Germinal center (tissue), 1 donor: ENCODE measurements at places on chromosomes 13 and 19.
A peak's percentile ranks its signal among the peaks of the same experiment; 100 is the strongest.

DNA sequence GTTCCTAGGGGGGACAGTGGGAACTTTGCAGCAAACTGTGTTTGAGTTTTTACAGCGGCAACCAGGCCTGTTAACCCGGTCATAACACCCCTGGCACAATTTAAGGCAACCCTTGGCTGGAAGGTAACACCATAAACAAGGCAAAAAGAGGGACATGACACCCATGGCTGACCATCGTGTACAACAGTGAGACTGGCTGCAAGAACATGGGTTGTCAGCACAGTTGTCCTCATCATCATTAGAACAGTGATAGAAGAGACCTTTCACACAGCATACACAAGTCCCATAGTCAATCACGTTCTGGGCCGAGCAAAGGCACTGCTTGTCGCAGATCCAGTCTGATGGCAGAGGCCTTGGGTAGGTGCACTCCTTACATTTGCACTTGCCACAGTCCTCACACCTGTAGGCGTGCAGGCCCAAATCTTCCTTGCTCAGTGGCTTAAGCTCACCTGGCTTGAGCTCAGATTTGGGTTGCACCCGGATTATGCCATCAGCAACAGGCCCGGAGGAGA lies 4.1 kb downstream of the SPRY2 start:
- no peak for DNase-seq

DNA sequence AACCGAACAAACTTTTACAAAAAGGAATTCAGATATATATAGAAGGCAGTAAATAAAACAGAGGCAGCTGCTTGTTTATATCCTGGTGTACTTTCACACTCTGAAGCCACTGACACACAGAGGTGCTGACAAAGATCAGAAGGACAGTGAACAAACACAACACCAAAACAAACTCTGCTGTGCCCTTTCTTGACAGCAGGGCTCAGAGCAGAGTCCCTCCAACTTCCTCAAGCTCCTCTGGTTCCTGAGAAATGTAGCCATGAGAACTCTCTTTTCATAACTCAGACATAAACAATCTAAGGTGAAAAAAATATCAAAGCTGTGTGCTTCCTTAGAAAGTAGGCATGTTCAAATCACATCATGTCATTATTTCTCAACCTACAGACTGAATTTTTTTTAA lies 1052.8 kb upstream of the SPRY2 start:
- DNase-seq = no peak

DNA sequence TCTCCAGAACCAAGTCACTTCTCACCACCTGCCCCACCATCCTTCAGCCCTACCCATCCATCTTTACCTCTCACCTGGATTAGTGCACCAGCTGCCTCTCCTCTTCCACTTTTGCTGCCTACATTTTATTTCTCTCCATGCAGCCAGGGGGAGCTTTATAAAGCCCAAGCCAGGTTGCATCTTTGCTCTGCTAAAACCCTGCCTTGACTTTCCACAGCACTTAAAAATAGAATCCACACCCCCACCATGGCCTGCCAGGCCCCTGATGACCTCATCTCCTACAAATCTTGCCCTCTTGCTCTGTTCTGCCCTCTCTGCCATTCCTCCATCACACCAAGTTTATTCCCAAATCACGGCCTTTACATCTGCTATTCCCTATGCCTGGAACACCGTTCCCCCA lies 1.8 kb downstream of the HOOK2 start:
- no peak for DNase-seq

DNA sequence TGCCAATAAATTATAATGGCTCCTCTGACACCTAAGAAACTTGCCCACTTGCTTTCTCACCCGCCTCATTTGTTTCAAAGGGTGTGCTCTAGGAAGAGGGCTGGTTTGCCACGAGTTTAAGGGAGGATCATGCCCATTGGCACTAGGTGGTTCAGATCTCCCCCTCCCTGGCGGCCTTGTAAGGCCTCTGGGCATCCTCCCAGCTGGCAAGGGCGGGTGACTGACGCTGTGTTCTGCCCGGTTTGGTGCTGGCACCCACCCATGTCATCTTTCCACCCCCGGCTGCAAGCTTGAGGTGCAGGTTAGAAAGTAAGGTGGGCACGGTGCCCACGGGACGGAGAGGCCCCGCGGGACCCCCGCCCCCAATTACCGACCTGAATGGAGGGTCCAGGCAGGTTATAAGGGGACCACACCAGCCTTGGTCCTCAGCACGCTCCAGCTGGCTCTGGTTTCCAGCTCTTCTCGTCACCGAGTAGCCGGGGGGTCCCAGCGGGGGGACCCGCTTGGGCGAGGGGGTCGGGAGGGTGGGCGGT lies 90.4 kb downstream of the PTPRS start:
- no peak for DNase-seq

- DNase-seq = peak; percentile 47
These were observed 21.7 kb downstream of the MAU2 start for GRCh38 chr19:19342086-19343015.

- no peak for DNase-seq
These were observed 24.8 kb downstream of the SIAH3 start for GRCh38 chr13:45826731-45827130.

DNA sequence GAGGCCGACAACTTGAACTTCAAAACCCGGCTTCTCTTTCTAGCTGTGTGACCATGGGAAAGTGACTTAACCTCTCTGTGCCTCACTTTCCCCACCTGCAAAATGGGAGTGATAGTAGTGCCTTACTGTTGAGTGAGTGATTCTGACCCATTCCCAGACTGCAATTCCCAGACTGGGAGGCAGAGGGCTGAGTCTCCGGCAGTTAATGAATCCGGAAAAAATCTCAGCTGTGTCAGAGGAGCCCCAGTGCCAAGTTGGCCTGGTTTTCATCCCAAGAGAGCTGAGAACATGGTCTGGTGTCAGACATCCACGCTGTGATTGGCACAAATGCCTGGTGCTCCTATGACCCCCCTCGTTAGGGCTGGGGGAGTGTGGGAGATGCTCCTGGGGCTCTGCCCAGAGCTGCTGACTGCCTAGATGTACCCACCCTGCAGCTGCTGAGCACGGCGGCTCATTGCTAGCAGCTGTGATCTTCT lies 50.0 kb downstream of the PIN1 start:
- no peak for DNase-seq
